IPS DF 19.7 (cell line): ENCODE measurements at places on chromosomes 6 and 20.

GRCh38 chr6:100134703-100135102, 140.7 kb upstream of the MCHR2 start:
- DNase-seq, result no peak

DNA sequence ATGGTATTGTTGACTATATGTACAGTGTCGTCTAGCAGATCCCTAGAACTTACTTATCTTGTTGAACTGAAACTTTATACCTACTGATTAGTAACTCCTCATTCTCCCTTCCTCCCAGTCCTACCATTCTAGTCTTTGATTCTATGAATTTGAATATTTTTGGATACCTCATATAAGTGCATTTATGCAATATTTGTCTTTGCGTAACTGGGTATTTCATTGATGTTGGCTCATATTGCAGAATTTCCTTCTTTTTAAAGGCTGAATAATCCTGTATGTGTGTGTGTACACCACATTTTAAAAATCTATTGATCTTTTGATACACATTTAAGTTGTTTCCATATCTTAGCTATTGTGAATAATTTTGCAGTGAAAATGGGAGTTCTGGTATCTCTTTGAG, 119.9 kb downstream of the SOX4 start:
- no peak for DNase-seq

GRCh38 chr6:166625356-166625755, 1.7 kb downstream of the RPS6KA2 start:
- no peak for DNase-seq

DNA sequence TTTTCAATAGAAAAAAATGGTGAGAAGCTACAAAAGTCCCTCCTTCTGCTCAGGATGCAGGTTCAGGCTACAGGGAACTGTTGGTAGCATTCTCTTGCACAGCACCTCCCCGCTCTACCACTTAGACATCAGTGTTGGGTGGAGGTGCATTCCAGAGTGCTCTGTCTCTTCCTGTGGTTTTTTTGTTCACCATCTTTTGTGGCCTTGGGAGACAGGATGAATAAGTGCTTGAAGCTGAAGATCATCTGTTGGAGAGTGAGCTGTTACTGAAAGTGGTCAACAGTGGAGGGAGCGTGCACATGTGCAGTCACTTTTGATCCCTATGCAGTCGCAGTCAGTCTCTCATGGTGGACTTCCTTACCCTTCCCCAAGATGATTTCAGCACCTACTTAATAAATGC, 16.6 kb upstream of the BTBD3 start:
- DNase-seq, result no peak
